ENCODE measurements at places on chromosomes 3 and 15. TPM values are rescaled to one million over a fixed set of nuclear protein-coding genes. Genes with fewer than 3 reads are reported as not detected.
A peak's percentile ranks its signal among the peaks of the same experiment; 100 is the strongest.

FAM227B gene
- 3.8 TPM for total RNA-seq

TNFSF10 gene
- 94.1 TPM for total RNA-seq

DNA sequence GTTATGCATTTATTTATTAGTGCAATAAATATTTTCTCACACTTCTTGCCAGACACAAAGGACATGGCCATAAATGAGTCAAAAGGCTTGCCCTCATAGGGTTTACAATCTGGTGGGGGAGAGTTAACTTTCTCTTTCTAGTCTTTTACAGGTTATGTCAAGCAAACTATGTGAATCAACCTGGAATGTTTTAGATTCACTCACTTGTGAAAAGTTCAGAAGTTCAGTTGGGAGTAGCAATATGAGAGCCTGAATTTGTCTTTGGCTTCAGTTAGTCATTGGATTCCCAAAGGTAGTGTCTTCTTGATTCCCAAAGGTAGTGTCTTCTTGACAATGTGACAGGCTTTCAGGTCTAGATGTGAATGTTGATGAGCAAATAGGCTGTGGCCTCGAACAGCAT is 264.8 kb downstream of the SOX2 start:
- no peak overlapping the region for H3K4me3 ChIP-seq
- peaks cover 12% of the 10 kb centered on the region for H3K4me1 ChIP-seq
- H3K27ac ChIP-seq, result no peak overlapping the region
- DNase-seq, result no peak

DNA sequence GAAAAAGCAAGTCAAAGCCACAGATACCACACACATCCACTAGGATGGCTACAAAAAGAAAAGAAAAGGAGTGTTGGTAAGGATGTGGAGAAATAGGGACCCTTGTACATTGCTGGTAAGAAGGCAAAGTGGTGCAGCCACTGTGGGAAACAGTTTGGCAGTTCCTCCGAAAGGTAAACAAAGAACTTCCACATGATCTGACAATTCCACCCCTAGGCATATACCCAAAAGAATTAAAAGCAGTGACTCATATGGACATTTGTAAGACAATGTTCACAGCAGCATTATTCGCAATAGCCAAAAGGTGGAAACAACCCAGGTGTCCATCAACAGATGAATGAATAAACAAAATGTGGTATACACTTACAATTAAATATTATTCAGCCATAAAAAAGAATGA is 22.2 kb upstream of the GMPPB start:
- no peak overlapping the region for H3K4me3 ChIP-seq
- H3K27ac ChIP-seq, result no peak overlapping the region
- H3K4me1 ChIP-seq, result no peaks in the 10 kb centered on the region
- no peak for DNase-seq

- peaks cover 20% of the 10 kb centered on the region for H3K4me1 ChIP-seq
- no peaks in the 10 kb centered on the region for H3K36me3 ChIP-seq
- peaks cover 3% of the 10 kb centered on the region for H3K27me3 ChIP-seq
- H3K4me3 ChIP-seq, result no peak overlapping the region
- DNase-seq, result no peak
Measured at GRCh38 chr3:55492976-55493375, 5.9 kb upstream of the WNT5A start.

DNA sequence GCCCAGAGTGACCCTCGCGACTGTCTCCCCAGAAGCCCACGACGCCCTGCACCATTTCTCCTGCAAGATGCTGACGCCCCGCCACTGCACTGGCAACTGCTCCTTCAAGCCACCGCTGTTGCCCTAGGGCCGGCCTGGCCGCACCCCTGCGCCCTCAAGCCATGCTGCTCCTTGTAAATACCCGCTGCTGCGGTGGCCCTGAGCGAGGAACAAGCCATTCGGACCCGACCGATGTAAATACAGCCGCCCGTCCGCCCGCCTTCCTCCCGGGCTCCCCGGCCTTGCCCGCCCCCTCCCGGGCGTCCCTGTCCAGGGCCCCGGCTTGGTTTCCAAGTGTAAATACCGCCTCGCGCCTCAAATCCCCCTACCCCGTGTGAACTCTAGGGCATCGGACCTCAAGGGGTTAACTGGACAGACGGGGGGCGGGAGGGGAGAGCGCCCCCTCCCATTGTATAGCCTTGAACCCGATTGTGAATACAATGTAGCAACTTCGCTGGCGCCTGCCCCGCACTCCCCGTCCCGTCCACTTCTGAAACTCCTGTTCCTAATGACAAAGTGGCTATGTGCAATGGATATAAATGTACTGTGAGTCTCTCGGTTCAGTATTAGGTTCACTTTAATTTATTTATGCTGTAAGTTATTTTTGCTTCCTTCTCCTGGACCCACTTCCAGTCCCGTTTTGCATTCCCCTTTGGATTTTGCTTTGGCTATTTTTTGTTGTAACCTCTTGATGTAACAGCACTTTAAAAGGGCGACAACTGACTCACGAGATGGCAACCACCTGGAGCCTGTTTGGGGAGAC is 5.9 kb downstream of the RNU6-1 start:
- H3K27ac ChIP-seq, result no peak overlapping the region
- peaks cover 38% of the 10 kb centered on the region for H3K4me1 ChIP-seq
- peaks cover 16% of the 10 kb centered on the region for H3K27me3 ChIP-seq
- no peaks in the 10 kb centered on the region for H3K36me3 ChIP-seq

DNA sequence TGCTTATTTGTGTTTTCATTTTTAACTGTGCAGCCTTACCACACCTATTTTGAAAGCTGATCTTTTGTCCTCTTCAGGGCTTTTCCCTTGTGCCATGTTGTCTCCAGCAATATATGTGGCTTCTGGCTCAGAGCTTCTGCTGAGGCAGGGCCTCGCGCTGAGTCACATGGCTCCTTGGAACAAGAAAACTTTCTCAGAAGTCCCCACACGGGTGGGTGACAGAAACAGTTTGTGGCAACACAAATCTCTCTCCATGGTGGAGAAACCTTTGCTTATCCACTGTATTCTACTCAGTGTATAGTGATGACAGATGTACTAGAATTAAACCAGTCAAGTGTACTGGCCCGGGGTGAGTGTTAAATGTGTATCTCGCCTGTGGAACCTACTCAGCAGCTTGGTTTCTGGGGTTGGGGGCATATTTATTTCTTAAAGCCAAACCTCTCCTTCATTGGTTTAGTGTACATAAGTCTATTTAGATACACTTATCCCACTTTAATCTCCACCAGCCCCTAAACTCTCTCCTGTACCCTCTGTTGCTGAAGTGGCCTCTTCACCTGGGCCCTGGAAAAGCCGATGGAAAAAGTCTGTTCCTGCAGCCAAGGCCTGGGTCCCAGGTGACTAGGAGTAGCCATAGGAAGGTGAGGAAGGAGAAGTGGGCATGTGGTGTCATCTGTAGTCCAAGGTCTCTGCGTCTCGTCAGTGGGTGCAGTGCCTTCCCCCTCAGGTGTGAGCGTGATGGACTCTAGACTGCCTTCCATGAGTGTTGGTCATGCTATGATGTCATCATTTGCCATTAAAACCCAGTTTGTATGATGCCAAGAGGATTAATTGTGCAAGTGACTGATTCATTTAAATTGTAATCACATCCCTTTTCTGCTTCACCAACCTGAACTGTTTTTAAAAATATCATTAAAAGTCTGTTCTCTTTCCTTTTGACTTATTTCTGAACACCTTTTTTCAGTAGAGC is 3.2 kb upstream of the FBXL22 start:
- H3K4me3 ChIP-seq, result no peak overlapping the region
- peaks cover 8% of the 10 kb centered on the region for H3K27me3 ChIP-seq
- H3K36me3 ChIP-seq, result peaks cover 21% of the 10 kb centered on the region

TMEM212 gene
- not detected for total RNA-seq

GRCh38 chr3:129504471-129505100 is 23.9 kb upstream of the RHO start:
- DNase-seq, result no peak
- no peak overlapping the region for H3K4me3 ChIP-seq
- H3K4me1 ChIP-seq, result peaks cover 32% of the 10 kb centered on the region
- H3K36me3 ChIP-seq, result peaks cover 8% of the 10 kb centered on the region

GRCh38 chr15:100891307-100892012 is 11.8 kb downstream of the ALDH1A3 start:
- H3K4me1 ChIP-seq, result peaks cover 4% of the 10 kb centered on the region
- no peak overlapping the region for H3K27ac ChIP-seq
- peak; percentile 42 for DNase-seq
- H3K27me3 ChIP-seq, result peaks cover 2% of the 10 kb centered on the region
- H3K4me3 ChIP-seq, result no peak overlapping the region
- H3K36me3 ChIP-seq, result peaks cover 14% of the 10 kb centered on the region

GRCh38 chr15:84859144-84859543 is 25.3 kb upstream of the SLC28A1 start:
- H3K4me3 ChIP-seq, result no peak overlapping the region
- DNase-seq, result no peak
- H3K27ac ChIP-seq, result no peak overlapping the region
- H3K27me3 ChIP-seq, result peaks cover 3% of the 10 kb centered on the region

ZNF770 gene
- 26.7 TPM for total RNA-seq

COL6A5 gene
- total RNA-seq, result not detected

GRCh38 chr3:14789221-14789620 is 29.5 kb upstream of the FGD5 start:
- DNase-seq, result no peak
- no peaks in the 10 kb centered on the region for H3K27me3 ChIP-seq
- H3K27ac ChIP-seq, result no peak overlapping the region
- H3K36me3 ChIP-seq, result no peaks in the 10 kb centered on the region
- peaks cover 15% of the 10 kb centered on the region for H3K4me1 ChIP-seq

MIX23 gene
- total RNA-seq, result 33.2 TPM

ST3GAL6 gene
- 6.5 TPM for total RNA-seq

- H3K27me3 ChIP-seq, result no peaks in the 10 kb centered on the region
- peaks cover 3% of the 10 kb centered on the region for H3K4me1 ChIP-seq
- no peak for DNase-seq
- H3K27ac ChIP-seq, result no peak overlapping the region
- no peak overlapping the region for H3K4me3 ChIP-seq
Measured at GRCh38 chr15:48774484-48774883, 36.4 kb downstream of the CEP152 start.

- H3K27ac ChIP-seq, result no peak overlapping the region
- no peak for DNase-seq
- no peaks in the 10 kb centered on the region for H3K36me3 ChIP-seq
- peaks cover 45% of the 10 kb centered on the region for H3K4me1 ChIP-seq
- H3K4me3 ChIP-seq, result no peak overlapping the region
Measured at GRCh38 chr15:81087066-81087465, 47.0 kb upstream of the CFAP161 start.

- H3K36me3 ChIP-seq, result no peaks in the 10 kb centered on the region
- no peak for DNase-seq
- peaks cover 10% of the 10 kb centered on the region for H3K27me3 ChIP-seq
- H3K4me3 ChIP-seq, result peak overlapping the region; percentile 97
- H3K4me1 ChIP-seq, result peaks cover 11% of the 10 kb centered on the region
Measured at GRCh38 chr3:52896613-52897012, 735 bp downstream of the STIMATE start.

DNA sequence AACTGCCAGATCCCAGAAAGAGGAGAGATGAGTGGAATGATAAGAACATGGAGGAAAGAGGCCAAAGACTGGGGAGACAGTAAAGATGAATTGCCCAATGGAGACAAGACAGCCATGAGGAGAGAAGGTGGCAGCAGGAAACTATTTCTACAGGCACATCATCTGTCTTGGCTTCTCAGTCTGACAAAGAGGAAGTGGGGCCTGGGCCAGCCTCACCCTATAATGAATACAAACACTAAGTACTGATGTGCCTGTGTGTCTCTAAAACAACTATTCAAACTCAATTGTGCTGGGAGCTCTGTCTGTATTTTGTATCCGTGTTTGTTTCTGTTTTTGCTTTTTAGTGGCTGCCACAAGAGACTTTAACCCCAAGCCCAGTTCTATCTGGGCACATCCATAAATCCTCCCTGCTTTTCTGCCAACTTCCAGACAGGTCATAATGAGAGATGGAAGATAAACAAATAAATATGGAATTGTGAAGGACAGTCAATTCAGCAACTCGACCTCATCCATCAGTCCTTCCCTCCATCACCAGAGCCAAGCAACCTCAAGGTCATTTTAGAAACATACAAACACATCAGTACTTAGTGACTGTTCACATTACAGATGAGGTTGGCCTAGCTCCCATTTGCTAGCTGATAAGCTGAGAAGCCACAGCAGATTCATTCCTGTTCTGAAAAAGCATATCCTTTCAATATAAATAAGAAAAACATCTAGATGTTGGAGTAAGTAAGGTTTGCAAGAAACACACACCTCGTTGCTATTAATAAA is 116.7 kb downstream of the CADPS start:
- H3K27ac ChIP-seq, result no peak overlapping the region
- no peak overlapping the region for H3K4me3 ChIP-seq
- H3K4me1 ChIP-seq, result no peaks in the 10 kb centered on the region

DNA sequence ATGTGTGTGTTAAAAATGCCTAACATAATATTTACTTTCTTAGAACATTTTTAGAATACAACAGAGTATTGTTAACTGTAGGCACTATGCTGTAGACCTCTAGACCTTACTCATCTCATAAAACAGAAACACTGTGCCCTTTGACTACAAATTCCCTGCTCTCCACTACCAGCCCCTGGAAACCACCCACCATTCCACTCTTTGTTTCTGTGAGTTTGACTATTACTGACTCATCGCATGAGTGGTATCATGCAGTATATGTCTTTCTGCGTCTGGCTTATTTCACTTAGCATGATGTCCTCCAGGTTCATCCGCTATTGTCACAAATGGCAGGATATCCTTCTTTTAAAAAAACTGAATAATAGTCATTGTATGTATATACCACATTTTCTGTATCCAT is 216.7 kb upstream of the CFAP20DC start:
- no peaks in the 10 kb centered on the region for H3K36me3 ChIP-seq
- H3K4me1 ChIP-seq, result no peaks in the 10 kb centered on the region
- no peak for DNase-seq

DNA sequence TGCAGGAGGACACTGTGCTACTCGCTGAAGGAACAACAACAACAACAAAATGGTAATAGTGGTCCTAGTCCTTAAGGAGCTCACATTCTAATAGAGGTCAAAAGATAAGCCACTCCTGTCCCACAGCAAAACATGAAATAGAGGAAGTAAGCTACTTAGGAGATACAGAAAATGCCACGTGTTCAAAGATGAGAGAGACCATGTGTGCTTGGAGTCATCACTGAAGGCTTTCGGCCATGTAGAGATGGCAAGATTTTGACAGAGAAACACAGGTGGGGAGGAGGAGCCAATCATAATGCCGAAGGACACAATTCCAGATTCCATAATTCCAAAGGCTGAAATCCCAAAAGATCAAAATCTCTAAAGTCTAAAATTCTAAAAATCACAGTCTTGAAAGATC is 24.8 kb upstream of the RIOX2 start:
- no peak overlapping the region for H3K4me3 ChIP-seq
- H3K27me3 ChIP-seq, result peaks cover 3% of the 10 kb centered on the region
- peaks cover 19% of the 10 kb centered on the region for H3K4me1 ChIP-seq
- H3K27ac ChIP-seq, result no peak overlapping the region
- H3K36me3 ChIP-seq, result no peaks in the 10 kb centered on the region
- DNase-seq, result no peak
